ENCODE measurements at places on chromosomes 6 and 20.

- no peak for DNase-seq
These were observed 3.4 kb upstream of the DUSP22 start for GRCh38 chr6:288866-289265.

GRCh38 chr6:52538252-52538900 lies 38.5 kb downstream of the TRAM2 start:
- DNase-seq = no peak

GRCh38 chr6:17204533-17204932 lies 76.6 kb upstream of the RBM24 start:
- DNase-seq = no peak

GRCh38 chr20:47352332-47353238 lies 3.9 kb downstream of the ZMYND8 start:
- peak; percentile 74 for DNase-seq

DNA sequence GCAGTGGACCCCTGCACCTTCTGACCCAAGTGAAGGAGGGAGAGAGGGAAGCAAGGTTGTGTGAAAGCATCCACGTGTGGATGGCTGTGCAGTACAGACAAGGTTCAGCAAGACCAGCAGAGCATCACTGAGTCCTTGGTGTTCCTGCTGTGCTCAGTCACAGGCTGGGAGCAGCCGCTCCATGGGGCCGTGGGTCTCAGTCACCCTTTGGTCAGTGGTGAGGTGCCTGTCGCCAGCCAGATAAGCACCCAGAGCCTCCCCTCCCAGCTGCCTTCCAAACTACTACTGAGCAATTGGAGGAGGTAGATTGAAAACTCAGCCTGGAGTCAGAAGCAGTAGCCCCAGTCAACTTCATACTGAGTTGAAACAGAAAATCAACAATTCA lies 218.9 kb downstream of the SLC24A3 start:
- no peak for DNase-seq

DNA sequence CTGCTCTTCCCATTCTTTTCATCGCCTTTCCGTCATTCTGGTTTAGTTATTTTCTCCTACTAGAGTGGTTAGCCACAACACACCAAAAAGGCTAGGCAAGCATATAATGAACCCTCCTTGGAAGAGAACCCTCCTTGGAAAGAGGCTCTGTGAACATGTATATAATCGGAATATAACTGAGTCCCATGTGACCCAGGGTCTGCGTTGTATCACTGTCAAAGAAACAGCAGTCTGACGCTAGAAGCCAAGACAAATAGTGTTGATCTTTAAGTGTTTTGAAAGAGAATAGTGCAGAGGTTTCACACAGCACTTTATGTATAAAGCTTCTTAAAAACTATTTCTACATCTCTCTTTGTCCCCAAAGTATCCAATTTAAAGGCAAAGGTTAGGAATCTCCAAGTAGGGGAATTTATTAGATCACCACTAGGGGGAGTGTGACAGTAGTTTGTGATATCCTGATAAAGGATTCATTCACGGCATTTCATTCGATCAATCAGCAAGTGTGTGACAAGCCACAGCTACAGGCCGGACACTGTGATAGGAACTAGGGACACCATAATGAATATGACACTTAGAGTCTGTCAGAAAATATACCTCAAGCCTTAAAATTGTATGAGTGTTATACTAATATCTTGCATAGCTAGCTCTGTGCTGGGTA lies 395.3 kb downstream of the CD109 start:
- peak; percentile 64 for DNase-seq

DNA sequence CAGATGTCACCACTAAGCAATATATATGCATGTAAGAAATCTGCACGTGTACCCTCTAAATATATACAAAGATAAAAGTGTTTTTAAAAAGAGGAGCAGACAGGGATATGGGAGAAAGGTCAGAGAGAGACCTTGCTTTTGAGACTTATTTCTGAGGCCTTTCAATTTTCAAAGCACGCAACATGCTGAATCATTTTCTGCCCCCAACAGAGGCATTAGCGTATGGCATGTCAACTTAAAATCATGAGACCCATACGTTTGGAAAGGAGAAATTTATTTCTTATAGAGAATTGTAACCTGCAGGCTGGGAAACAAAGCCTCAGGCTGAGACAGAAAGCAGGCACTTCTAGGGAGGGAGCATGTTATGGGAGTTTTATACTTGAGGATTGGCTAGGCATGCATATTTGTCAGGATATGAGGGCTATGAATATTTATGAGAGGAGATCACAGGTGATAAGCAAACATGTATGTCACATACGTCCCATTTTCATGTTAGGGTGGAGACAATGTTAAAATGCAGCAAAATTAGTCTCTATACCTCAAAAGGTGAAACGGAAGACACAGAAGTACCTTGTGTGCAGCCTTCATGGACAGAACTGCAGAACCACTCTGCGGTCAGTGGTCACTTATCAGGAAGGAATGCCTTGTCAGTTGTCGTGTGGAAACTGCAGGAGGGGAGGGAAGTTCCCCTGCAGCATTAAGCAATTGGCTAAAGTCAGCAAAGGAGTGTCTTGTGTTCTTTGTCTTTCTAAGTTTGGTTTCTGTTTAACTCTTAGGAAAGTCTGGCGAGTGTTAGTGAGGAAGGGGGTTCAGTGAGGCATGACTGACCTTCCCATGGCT lies 6.3 kb upstream of the GABRR2 start:
- DNase-seq = no peak

DNA sequence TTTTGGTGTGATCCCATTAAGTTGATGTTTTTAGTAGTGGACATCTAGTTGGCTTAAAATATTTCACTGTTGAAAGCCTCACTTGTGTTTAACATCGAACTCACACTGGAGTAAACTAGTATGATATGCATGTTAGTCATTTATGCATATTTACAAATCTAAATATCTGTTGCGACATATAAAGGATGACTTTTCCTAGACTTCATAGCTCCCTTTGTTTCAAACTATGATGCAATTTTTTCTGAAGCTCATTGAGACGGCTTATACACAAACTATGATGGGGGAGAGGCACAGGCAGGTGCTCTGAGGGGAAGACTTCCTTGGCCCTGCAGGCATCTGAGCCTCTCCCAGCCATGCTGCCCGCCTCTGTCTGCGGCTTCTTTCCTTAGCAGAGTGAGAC lies 11.8 kb upstream of the FOXC1 start:
- peak; percentile 86 for DNase-seq

DNA sequence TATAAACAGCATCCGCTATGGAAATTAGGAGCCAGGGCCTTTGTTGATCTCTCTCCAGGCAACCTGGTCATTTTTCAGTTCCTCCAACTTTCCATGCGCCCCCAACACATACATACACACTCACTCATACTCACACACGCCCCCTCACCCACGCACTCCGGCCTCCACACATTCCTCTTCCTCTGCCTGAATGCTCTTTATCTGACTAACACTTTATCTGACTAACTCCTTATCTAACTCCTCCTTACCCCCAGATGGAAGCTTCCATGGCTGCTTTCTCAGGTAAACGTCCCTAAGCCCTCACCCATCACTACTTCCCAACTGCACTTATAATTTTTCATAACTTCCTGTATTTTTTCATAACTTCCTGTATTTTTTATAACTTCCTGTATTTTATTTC lies 17.4 kb downstream of the CASS4 start:
- DNase-seq = peak; percentile 65

- no peak for DNase-seq
These were observed 24.6 kb downstream of the USP45 start for GRCh38 chr6:99490608-99491007.

- DNase-seq = no peak
These were observed 13.0 kb downstream of the UNC5CL start for GRCh38 chr6:41025966-41026530.

DNA sequence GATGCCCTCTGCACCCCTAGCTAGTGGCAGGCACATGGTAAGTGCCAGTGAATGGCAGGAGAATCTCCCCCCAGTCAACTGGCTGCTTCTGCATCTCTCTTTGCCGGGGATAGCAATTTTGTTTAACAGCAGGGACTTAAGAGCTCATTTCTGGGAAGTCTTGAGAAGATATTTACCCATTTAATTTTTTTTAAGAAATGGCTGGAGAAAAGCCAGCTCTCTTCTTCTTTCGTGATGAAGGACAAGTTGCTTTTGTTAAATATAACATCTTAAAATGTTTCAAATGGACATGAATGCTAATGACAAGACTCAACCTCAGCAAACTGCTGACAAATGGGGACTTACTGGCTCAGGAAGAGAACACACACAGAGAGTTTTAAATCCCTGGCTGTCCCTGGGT lies 55.0 kb upstream of the IYD start:
- no peak for DNase-seq

GRCh38 chr6:78864957-78865356 lies 2.4 kb upstream of the IRAK1BP1 start:
- DNase-seq = no peak

DNA sequence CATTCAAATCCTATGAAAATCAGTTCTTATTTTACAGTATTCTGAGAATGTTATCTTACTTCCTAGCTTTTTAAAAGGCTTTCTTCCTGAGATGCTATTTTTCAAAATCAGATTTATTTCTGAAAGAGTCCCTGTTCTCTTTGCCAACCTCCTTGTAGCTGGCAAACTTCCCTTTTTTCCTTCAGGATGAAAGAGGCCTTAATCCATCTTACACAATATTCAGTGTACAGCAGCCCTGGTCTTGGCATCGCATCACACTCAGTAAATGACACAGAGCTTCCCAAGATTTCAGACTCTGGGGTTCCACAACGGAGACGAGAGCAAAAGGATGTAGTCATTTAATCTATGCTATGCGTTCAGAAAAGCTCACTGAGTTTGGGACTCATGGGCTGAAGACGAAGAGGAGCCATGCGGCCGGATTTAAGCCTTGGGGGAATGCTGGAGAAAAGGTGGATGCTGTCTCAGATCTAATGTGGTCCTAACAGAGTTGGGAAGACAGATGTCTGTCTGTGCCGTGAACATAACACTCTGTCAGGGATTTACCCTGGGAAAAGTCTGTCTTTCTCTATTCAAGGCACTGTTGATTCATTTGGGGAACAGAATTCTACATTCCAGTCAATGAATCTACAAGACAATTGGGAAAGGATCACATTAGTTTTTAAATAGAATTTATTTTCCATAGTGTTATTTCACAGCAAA lies 616.4 kb upstream of the AGPAT4 start:
- no peak for DNase-seq

GRCh38 chr6:52286798-52287432 lies 2.4 kb upstream of the MCM3 start:
- DNase-seq = peak; percentile 83

- peak; percentile 3 for DNase-seq
These were observed 479.7 kb upstream of the FLRT3 start for GRCh38 chr20:14817101-14817500.

DNA sequence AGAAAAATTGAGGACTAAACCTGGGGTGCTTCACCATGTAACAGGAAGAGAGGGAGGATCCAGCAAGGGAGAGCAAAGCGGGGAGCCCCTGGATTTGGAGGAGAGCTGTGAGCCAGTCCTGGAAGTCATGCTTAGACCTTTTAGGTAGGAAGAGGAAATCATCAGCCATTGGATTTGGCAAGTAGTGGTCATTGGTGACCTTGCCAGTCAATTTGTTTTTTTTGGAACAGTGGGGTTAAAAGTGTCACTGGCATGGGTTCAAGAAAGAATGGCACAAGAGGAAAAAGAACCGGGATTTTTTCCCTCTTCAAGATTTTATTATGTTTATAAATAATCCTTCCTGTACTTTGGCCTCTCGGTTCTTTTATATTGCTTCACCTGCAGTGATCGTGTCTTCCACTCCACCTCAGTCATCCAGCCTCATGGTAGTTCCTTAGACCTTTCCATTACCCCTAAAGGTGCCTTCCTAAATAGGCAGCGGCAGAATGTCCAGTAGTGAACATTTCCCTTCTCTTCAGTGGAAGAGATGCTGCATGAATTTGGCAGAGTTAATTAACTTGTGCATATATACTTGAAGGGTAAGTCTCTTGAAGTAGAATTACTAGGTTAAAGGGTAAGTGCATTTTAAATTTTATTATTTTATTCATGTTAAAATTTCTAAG lies 124.7 kb downstream of the QKI start:
- no peak for DNase-seq

GRCh38 chr6:140857739-140858380 lies 1274.9 kb upstream of the GJE1 start:
- peak; percentile 96 for DNase-seq

GRCh38 chr20:59026904-59027740 lies 5.0 kb downstream of the ATP5F1E start:
- DNase-seq = no peak

GRCh38 chr6:10838794-10839333 lies 525 bp upstream of the MAK start:
- DNase-seq = no peak

DNA sequence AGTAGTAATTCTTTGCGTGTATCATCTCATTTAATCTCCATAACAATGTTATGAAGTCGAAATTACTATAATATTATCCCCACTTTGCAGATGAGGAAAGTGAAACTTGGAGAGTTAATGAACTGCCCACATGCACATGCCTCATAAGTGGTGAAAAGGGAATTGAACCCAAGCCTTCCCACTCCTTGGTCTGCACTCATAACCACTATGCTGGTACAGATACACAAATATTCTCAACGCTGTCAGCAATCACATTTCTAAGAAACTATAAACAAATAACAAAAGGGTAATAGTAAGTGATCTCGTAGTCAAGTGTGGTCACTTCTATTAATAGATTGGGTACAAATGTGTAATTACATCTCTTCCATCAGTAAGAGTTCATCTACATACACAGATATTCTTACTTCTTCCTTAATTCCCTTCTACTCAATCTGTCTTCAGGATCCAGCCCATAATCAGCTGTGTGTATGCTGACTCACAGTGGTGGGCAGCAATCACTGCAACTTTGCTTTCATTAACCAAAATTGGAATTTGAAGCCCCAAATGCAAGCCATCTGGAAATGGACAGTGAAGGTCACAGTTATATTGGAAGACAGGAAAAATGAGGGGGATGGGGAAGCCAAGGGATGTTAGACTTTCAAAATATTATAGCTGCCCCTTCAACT lies 6.6 kb downstream of the PRSS35 start:
- DNase-seq = peak; percentile 39

- DNase-seq = no peak
These were observed 233.6 kb downstream of the PLCB1 start for GRCh38 chr20:8365634-8366033.

DNA sequence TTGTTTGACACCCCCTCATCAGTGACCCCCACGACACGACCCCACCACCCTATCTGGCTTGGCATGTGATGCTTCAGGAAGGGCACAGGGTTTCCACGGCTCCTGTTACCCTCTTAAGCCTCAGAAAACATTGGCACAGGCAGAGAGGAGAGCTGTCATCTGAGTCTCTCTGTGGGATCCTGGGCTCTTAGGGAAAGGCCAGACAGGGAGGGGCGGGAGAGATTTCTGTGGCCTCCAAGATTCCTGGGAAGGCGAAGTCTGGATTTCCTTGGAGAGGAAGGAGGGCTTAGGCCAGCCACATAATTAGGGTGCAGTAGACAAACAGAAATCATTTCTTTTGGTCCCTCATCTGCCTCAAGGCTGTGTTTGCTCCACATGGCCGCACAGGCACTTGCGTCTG lies 191.6 kb upstream of the SNX9 start:
- DNase-seq = no peak

GRCh38 chr6:64945450-64945849 lies 761.6 kb downstream of the EYS start:
- DNase-seq = no peak

GRCh38 chr6:15362274-15363160 lies 116.6 kb downstream of the JARID2 start:
- DNase-seq = no peak

- DNase-seq = no peak
These were observed 6.5 kb upstream of the BTN3A2 start for GRCh38 chr6:26358511-26358981.

- DNase-seq = no peak
These were observed 305.5 kb downstream of the SLC35F1 start for GRCh38 chr6:118212451-118213173.

GRCh38 chr6:36636283-36636682 lies 42.1 kb downstream of the SRSF3 start:
- DNase-seq = peak; percentile 47
